Hypothalamus (tissue), 51 donors: ENCODE measurements at places on chromosomes 12 and 14.

DNA sequence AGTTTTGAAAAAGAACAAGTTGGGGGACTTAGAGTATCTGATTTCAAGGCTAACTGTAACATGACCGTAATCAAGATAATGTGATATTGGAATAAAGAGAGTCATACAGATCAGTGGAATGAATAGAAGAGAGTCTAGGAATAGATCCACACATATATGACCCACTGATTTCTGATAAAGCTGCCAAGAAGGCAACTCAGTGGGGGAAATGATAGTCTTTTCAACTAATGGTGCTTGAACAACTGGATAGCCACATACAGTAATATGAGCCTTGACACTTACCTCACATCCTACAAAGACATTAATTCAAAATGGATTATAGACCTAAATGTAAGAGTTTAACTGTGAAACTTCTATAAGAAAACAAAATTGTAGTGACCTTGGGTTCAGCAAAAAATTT is 3.8 kb downstream of the PRKCH start:
- no peak for DNase-seq

GRCh38 chr12:47741340-47741703 is 16.0 kb upstream of the ENDOU start:
- peak; percentile 87 for DNase-seq

DNA sequence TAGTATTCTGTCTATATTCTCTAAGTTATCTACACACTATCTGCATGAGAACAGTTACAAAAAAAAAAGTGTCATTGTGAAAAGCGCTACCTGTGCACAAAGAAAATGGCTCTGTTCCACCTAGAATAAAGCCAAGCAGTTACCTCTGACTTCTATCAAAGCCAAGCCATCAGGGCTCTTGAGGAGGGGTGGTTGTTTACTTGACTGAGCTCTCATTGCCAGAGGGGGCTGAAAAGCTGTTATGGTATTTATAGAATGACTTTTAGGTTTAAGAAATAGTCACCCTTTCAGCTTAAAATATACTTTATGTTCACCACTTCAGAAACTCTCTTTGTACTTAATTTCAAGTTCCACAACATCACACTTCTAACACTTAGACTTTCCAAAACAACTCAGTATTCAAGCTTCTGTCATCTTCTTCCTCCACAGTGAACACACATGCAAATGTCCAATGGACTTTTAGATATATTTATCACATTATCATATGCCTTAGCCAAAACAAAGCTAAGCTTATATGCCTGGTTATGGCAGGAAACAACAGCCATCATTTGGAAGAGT is 7.5 kb downstream of the ITPR2 start:
- no peak for DNase-seq

GRCh38 chr12:41286426-41286825 is 98.3 kb downstream of the PDZRN4 start:
- DNase-seq: no peak

- DNase-seq: no peak
These were observed 310.0 kb upstream of the DDHD1 start for GRCh38 chr14:53462931-53463778.

GRCh38 chr14:58131386-58131785 is 20.6 kb downstream of the ARMH4 start:
- no peak for DNase-seq

- DNase-seq: peak; percentile 52
These were observed 18.0 kb downstream of the LRRC74A start for GRCh38 chr14:76844223-76844622.

DNA sequence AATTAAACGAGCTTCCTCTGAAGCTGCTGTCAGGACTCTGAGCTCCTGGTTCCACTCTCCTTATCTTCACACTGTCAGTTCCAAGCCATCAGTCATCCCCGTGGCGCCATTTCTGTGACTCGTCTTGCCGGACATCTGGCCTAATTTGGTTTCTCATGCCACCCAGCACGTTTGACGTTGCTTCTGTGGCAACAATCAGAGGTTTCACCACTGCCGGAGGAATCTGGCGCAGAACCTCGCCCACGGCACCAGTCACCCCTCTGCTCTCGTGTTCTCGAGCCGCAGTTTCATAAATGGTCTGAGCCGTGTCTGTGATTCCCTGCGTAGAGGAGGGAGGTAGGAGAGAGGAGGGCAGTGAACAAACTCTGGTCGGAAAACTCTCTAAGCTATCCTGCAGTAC is 29.7 kb downstream of the BDKRB1 start:
- DNase-seq: no peak

GRCh38 chr12:131833288-131833895 is 5.2 kb downstream of the MMP17 start:
- DNase-seq: no peak

GRCh38 chr12:31737763-31738162 is 8.9 kb upstream of the AMN1 start:
- DNase-seq: no peak

DNA sequence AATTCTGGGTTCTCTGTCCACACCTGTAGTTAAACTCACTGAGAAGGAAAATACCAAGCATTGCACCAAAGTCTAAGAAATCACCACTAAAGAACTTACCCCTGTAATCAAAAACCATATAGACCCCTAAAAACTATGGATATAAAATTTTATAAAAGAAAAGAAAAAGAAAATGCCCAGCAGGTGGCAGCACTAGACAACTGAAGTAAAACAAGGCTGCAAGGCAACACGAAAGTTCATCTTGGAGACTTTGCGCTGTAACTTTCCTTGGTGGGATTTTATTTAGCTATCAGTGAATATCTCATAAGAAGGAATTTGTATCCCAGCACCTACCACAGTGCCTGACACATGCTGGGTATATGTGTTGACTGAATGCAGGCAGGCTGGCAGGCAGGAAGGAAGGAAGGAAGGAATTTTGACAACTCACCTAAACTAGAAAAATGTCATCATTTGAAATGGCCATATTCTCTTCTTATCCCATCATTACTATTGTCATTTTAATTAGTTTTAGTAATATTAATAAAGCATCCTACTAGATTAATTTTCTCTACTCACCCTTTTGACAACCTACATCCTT is 68.2 kb upstream of the ETV6 start:
- DNase-seq: no peak

DNA sequence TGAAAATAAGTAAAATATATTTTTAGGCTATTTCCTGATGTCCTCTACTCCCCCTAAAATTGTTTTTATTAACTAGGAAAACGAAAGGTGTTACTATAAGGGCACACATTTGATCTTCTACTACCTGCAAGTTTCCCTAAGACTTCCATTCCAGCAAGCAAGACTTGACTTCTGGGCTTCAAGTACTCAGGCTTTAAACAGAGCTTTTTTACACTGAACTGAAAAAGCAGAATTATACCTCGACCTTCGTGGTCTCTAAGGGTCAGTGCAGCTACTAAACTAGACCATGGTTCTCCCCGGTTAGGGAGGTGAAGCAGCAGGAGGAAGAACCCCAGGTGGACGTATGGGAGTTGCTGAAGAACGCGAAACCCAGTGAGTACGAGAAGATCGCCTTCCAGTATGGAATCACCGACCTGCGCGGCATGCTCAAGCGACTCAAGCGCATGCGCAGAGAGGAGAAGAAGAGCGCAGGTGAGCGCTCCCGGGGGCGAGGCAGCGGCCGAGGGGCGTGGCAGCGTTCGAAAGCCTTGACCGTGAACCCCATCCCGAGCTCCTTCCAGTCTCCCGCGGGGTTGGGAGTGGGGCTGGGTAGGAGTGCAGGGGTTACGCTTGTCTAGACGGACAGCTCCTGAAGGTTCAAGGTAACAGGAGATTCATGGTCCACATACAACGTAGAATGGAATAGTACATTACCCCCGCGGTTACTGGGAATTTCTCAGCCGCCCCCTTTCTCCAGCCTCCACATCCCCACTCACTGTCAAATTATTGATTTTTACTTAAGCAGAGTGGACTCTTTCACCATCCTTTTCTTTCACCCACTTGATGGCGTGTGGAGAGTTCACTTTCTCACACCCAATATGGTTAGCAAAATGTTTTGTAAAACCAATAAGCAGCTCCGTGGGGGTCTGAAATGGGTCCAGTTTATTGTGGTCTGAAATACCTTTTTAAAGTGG is 47.6 kb downstream of the MYBPC1 start:
- DNase-seq: no peak

DNA sequence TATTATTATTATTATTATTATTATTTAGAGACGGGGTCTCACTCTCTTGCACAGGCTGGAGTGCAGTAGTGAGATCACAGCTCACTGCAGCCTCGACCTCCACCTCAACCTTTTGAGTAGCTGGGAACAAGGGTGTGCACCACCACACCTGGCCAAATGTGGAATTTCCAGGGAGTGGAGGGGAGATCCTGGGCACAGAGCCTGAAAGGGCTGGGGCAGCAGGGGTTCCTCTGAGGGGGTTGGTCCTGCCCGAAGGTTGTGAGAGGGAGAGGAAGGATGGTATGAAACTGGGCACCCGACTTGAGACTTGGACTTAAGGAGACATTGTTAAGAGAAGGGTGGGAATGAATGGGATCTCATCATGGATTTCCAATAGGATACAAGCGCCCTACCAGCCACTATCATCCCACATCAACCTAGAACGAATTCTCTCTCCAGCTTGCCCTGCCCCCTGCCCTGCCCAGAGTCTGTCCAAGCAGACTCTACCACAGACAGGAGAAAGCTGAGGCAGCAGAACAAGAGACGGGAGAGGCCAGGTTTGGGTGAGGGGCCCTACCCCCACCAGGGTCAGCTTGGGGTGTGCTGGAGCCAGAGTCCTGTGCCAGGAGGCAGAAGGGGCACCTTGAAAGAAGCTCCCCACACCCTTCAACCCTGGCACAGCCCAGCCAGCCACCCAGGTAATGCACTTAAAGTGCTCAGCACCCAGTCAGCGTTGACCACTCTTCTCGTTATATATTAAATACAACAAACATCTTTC is 2.4 kb upstream of the DYNC1H1 start:
- no peak for DNase-seq

DNA sequence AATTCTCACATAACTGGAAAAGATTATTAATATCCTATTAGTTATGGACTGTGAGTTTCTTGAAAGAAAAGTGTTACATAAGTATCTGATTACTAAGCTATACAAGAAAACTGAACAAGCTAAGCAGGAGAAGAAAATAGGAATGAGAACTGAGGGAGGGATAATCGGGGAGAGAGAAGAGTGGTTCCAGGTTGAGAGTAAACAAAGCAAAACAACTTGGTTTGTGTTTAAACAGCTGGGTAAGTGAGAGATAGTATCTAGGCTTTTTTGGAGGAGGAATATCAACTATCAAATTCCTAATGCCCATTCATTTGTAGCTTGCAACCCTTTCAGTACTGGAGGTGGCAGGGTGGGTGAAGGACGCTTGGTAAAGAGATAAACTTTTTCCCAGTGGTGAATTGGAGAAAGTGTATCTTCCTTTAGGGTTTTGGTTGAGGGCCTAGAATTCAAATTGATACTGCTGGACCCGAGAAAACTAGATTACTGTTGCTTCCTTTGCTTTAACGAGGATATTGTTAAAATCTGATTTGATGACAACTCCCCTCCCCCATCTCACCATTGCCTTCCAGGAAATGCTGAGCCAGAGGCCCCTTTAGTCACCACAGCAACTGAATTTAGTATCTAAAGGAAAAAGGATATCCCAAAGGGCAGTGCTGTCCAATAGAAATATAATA is 2.0 kb upstream of the SLC2A3 start:
- DNase-seq: no peak

DNA sequence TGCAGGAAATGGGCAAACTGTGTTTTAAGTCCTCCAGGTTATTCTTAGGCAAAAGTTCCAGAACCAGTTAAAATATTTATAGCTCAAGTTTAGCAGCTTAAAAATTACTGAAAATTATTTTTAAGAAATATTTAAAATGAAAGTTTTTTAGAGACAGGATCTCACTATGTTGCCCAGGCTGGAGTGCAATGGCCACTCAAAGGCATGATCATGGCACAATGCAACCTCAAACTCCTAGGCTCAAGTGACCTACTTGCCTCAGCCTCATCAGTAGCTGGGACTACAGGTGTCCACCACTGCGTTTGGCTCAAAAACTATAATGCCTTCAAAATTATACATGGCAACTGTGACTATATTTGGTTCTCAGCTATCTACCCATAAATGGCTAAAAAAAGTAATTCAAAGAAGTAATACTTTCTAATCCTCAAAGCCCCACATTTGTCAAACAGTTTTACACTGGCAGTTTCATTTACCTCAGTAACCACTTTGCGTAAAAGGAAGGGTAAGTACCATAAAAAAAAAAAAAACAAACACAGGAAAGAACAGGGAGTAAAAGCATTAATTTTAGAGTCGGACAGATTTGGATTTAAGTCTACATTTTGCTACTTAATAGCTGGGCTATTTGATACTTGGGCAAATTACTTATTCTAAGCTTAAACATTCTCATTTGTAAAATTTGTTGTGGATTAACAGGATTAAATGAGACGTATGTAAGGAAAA is 9.2 kb downstream of the KLHL28 start:
- no peak for DNase-seq

- DNase-seq: no peak
These were observed 2.0 kb downstream of the MYH7 start for GRCh38 chr14:23433457-23433856.

DNA sequence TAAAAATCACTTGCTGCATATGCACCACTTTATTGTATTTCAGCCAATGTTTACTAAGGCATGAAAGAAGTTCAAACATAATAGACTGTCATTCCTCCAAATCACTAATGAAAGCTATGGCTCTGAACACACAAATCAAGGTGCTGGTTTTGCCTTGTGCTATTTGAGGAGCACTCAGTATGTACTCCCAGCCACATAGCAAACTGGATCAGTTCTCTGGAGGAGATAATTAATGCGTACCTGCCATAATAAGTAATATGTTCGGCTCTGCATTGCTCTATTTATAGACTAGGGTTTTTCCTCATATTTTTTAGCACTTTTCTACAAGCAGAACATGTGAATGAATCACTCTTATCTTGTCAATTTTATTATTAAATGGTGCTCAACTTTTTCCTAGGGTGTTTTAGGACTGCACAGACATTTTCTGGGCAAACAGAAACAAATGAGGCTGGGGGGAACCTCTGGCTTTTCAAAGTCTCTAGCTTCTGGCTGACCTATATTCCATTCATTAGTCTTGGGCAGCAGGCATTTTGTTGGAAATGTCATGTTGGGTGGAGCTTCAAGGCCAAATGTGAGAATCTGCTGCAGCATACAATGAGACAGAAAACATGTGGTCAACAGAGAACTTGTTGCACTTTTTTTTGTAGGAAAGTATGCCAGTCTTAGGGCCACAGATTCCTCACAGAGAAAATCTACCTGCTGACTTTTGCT is 88.4 kb downstream of the GRIP1 start:
- no peak for DNase-seq

GRCh38 chr14:88463318-88463717 is 77.9 kb downstream of the SPATA7 start:
- DNase-seq: no peak

DNA sequence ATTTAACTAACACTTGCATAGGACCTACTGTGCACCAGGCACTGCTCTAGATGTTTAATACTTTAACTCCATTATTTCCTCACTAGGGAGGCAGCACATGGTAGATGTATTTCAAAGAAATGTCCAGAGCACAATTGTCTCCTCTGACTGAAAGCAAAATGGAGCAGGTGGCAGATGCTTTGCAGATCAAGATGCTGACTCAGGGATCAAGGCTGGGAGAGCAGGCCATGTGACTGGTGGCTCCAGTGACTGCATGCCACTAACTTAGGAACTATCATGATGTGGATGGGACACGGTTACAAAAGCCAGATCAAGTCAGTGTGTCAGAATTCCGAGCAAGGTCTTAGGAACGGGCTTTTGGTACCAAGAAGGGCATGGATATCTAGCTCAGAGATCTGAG is 28.2 kb downstream of the SERPINA11 start:
- no peak for DNase-seq
